ENCODE measurements at places on chromosomes 7 and 10.

DNA sequence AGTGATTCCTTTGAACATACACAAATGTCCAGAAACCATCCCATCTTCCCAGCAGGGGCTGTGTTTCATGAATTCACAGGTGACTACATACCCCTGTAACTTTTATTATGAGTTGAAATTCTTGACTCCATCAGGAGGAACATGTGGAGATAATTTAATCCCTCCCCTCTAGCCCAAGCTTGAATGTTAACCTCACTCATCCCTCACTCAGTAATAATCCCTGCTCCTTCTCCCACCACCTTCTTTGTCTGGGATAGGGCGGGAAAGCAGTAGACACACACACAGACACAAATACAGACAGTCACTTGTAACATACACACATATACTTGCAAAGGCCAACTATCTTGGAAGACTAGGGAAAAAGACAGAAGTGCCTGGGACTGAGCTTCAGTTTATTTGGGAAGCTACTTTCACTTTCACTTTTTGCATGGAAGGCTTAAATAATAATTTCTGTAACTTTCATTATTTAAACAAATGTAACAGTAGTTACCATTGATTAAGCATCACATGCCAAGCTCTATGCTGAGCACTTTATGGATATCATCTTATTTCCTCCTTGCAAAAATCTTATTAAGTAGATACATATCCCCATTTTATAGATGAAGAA is 7.3 kb downstream of the AASS start:
- DNase-seq: no peak

- no peak for DNase-seq
Measured at GRCh38 chr7:32289651-32290414, 200.3 kb downstream of the LSM5 start.

DNA sequence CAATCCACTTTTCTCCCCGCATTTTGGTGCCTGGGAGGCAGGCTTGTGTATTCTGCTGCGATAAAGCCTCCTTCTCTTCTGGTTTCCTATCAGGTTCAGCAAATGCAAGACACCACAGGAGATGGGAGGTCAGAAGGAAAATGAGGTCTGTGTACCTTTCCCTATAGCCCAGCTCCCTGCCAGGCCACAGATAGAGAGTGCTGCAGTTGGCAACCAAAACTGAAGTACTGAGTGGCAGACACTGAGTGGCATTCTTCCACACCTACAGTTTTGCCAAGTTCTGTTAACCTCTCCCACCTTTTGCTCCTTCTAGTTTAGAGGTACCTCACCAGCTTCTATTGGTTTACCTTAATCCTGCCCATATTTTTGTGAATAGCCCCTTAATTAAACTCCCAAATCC is 948.4 kb downstream of the SORCS1 start:
- DNase-seq: no peak

- no peak for DNase-seq
Measured at GRCh38 chr10:14372606-14373005, 41.9 kb upstream of the FRMD4A start.

GRCh38 chr10:54607983-54608382 is 193.0 kb downstream of the PCDH15 start:
- no peak for DNase-seq
